ENCODE measurements at places on chromosomes 7 and 10. TPM values are rescaled to one million over a fixed set of nuclear protein-coding genes. Genes with fewer than 3 reads are reported as not detected.

Gene SRRM3
- total RNA-seq, result 154 TPM

Gene GPR85
- total RNA-seq, result 3.4 TPM

Gene ZPBP
- total RNA-seq, result not detected

Gene PEX1
- 21.2 TPM for total RNA-seq

Measured in glutamatergic neuron (in vitro differentiated cells).